ENCODE measurements at places on chromosomes 6 and 20.

- DNase-seq = no peak
Measured at GRCh38 chr20:21278829-21279228, 24.3 kb upstream of the XRN2 start.

- no peak for DNase-seq
Measured at GRCh38 chr20:25136643-25137559, 55.0 kb upstream of the VSX1 start.

- no peak for DNase-seq
Measured at GRCh38 chr20:57282670-57283361, 16.4 kb upstream of the BMP7 start.

GRCh38 chr6:5570641-5571040 lies 309.3 kb downstream of the FARS2 start:
- no peak for DNase-seq

- no peak for DNase-seq
Measured at GRCh38 chr6:74606582-74607071, 599.2 kb downstream of the COL12A1 start.

GRCh38 chr6:150236544-150236943 lies 93.7 kb downstream of the PPP1R14C start:
- DNase-seq = no peak

DNA sequence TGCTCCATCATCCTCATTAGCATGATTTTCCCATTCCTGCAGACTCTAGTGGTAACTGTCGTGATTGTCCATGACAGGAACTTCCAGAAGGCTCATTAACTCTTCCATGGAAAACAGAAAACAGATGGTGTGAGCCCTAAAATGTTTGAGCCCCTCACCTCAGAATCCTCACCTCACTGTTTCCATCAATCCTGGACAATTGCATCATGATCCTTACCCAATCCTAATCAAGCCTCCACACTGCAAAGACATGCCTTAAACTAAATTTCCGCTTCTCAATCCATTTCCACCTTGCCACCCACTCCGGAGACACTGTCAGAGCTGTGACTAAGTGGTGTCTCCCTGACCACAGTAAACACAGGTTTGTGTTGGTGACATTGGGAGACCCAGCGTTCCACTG lies 311.0 kb upstream of the JARID2 start:
- DNase-seq = no peak

All from NCI-H1092 treated with DMSO at 0.1 percent for 48 hours (cell line).